Activated CD4-positive, alpha-beta T cell treated with anti-CD3 and anti-CD28 coated beads for 36 hours (primary cell): ENCODE measurements at places on chromosomes 4 and X. TPM values are rescaled to one million over a fixed set of nuclear protein-coding genes. Genes with fewer than 3 reads are reported as not detected.

Gene FHIP1A
- 0.39 TPM for total RNA-seq

Gene PRIMPOL
- 20.4 TPM for total RNA-seq

Gene GSX2
- not detected for total RNA-seq

Gene SULT1E1
- not detected for total RNA-seq

DNA sequence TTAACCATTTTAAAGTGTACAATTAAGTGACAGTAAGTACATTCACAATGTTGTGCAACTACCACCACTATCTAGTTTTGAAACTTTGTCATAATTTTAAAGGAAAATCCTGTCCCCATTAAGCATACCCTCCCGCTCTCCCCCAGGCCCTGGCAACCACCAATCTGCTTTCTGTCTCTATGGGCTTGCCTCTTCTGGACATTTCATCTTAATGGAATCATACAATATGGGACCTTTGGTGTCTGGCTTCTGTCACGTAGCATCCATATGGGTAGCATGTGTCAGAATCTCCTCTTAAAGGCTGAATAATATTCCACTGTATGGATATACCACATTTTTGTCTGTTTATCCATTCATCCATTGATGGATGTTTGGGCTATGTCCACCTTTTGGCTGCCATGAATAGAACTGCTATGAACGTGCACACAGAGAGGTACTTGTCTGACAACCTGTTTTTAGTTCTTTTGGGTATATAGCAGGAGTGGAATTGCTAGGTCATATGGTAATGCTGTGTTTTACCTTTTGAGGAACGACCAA is 61.5 kb downstream of the ELF4 start:
- no peaks in the 10 kb centered on the region for H3K4me1 ChIP-seq
- H3K27ac ChIP-seq = no peak overlapping the region
- no peak overlapping the region for H3K4me3 ChIP-seq
- no peaks in the 10 kb centered on the region for H3K27me3 ChIP-seq

- peaks cover 37% of the 10 kb centered on the region for H3K27me3 ChIP-seq
- DNase-seq = no peak
Observed at GRCh38 chrX:106802063-106802387, 448 bp upstream of the TBC1D8B start.

GRCh38 chr4:3462321-3462789 is 751 bp upstream of the DOK7 start:
- no peaks in the 10 kb centered on the region for H3K4me1 ChIP-seq
- H3K27ac ChIP-seq = no peak overlapping the region
- H3K36me3 ChIP-seq = no peaks in the 10 kb centered on the region
- H3K4me3 ChIP-seq = no peak overlapping the region
- no peak for DNase-seq

GRCh38 chr4:125041372-125041930 is 273.3 kb upstream of the FAT4 start:
- H3K27me3 ChIP-seq = no peaks in the 10 kb centered on the region
- H3K27ac ChIP-seq = no peak overlapping the region
- H3K36me3 ChIP-seq = no peaks in the 10 kb centered on the region
- no peak overlapping the region for H3K4me3 ChIP-seq
- no peaks in the 10 kb centered on the region for H3K4me1 ChIP-seq
- DNase-seq = no peak

DNA sequence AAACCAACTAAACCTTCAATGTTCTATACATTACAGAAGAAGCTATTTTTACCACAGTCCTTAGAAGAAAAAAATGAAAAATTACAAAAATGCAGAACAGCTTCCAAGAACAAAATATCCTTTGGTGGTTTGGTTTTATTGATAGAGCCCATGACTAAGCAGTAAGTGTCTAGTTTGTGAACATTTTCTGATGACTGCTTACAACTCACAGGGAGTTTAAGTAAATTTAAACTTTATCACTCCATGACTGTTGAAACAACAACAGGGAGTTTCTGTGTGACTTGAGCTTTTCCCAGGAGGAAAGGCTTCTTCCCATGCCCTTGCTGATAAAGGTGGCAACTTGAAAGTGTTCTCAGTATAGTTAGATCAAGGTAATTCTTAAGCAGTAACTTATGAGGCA is 2.9 kb downstream of the PF4 start:
- H3K4me3 ChIP-seq = no peak overlapping the region
- no peaks in the 10 kb centered on the region for H3K4me1 ChIP-seq
- no peak for DNase-seq
- peaks cover 11% of the 10 kb centered on the region for H3K27me3 ChIP-seq

- H3K27me3 ChIP-seq = no peaks in the 10 kb centered on the region
- peak; percentile 3 for DNase-seq
- H3K4me1 ChIP-seq = no peaks in the 10 kb centered on the region
- H3K4me3 ChIP-seq = no peak overlapping the region
- no peak overlapping the region for H3K27ac ChIP-seq
Observed at GRCh38 chrX:83845397-83845796, 15.5 kb upstream of the CYLC1 start.

DNA sequence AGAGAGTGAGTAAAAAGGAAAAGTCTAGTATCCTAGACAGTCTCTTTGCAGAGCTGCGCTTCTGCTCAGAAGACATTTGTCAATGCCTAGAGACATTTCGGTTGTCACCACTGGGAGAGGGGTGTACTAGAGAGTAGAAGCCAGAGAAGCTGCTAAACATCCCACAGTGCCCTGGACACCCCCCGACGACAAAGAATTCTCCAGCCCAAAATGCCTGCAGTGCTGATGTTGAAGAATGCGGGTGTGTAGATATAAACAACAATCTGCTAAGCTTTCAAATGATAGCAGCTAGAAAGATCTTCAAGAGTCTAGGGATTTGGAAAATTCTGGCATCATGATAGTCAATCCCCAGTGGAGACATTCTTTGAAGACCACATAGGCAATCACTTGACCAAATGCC is 90.1 kb downstream of the PALLD start:
- DNase-seq = no peak
- peaks cover 16% of the 10 kb centered on the region for H3K27me3 ChIP-seq
- H3K4me1 ChIP-seq = peaks cover 6% of the 10 kb centered on the region
- no peaks in the 10 kb centered on the region for H3K36me3 ChIP-seq

GRCh38 chrX:108199691-108200090 is 108.1 kb downstream of the ATG4A start:
- DNase-seq = peak; percentile 27
- no peak overlapping the region for H3K4me3 ChIP-seq
- no peaks in the 10 kb centered on the region for H3K36me3 ChIP-seq
- H3K27ac ChIP-seq = no peak overlapping the region
- H3K4me1 ChIP-seq = no peaks in the 10 kb centered on the region

GRCh38 chrX:39427492-39427891 is 626.2 kb downstream of the MID1IP1 start:
- H3K4me3 ChIP-seq = no peak overlapping the region
- H3K4me1 ChIP-seq = peaks cover 74% of the 10 kb centered on the region
- peak overlapping the region; percentile 82 for H3K27ac ChIP-seq
- H3K36me3 ChIP-seq = peaks cover 8% of the 10 kb centered on the region

DNA sequence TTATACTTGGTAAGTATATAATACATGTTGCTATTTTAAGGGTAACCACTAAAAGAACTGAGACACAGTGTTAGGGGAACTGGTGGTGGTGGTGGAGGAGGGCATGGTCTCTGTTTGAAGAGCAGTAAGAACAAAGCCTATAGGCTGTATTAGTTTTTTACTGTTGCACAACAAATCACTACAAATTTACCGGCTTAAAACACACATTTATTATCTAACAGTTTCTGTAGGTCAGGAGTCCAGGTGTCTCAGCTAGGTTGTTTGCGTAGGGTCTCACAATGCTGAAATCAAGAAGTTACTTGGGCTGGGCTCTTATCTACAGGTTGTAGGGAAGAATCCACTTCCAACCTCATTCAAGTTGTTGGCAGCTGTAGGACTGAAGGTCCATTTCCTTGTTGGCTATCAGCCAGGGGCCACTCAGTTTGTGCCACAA is 52.6 kb downstream of the CASK start:
- no peak for DNase-seq
- H3K27me3 ChIP-seq = no peaks in the 10 kb centered on the region
- no peak overlapping the region for H3K27ac ChIP-seq
- H3K4me1 ChIP-seq = peaks cover 41% of the 10 kb centered on the region
- no peak overlapping the region for H3K4me3 ChIP-seq
- H3K36me3 ChIP-seq = peaks cover 2% of the 10 kb centered on the region
